ENCODE measurements at places on chromosomes 3 and 15.

- no peak for DNase-seq
Measured at GRCh38 chr15:49223536-49224274, 53.7 kb downstream of the GALK2 start.

- DNase-seq, result no peak
Measured at GRCh38 chr15:101307048-101307896, 12.2 kb upstream of the SNRPA1 start.

GRCh38 chr15:61449186-61449702 is 220.1 kb upstream of the RORA start:
- DNase-seq, result no peak

DNA sequence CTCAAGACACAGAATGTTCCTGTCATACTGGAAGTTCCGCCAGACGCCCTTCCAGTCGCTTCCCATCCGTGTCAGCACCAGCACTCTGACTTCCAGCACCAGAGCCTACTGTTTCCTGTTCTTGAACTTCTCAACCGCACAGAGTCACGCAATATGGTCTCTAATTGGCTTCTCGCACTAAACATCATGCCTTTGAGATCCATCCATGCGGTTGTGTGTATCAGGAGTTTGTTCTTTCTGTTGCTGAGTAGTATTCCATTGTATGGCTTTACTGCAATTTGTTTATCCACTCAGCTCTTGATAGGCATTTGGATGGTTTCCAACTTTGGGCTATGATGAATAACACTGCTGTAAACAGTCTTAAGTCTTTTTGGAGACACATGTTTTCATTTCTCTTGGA is 112.1 kb downstream of the LRRK1 start:
- no peak for DNase-seq

DNA sequence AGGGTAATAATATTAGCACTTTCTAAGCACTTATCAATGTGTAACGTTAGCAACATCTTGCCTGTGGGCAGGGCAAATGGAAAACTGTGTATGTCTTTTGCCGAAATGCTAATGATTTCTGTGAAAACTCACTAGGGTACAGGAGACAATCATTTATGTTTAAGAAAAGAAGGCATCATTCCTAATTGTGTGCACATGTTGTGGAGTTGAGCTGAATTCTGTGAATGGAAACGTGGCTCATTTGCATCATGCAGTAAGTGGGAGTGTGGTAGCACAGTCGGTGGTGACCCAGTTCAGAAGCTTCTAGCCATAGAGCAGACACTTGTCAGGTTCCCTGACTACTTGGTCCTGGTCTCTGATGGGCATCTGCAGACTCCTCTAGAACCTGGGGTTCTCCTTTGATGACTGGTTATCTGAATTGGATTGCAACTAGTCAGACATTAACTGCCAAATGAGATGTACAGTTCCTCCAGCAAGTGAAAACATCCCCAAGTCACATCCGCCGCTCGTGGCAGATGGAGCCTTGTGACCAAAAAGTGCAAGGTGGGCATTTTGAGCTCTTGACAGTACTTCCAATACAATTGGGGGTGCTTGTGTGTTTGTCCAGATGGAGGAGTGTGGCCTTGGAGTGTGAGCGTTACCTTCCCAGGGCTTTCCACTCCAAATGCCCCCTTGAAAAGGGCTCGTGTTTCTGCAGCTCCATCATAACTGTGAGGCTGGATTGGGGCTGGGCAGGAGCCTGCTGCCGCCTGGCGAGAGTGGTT is 21.5 kb downstream of the MRPS25 start:
- DNase-seq, result no peak

GRCh38 chr3:42652611-42653302 is 740 bp upstream of the ZBTB47 start:
- DNase-seq, result no peak

- DNase-seq, result no peak
Measured at GRCh38 chr3:149474250-149474817, at the start of gene TM4SF4. Gene TM4SF4, plus strand, starts transcription at chr3:149474697. Its CDS starts 181 bp downstream, at chr3:149474878.

DNA sequence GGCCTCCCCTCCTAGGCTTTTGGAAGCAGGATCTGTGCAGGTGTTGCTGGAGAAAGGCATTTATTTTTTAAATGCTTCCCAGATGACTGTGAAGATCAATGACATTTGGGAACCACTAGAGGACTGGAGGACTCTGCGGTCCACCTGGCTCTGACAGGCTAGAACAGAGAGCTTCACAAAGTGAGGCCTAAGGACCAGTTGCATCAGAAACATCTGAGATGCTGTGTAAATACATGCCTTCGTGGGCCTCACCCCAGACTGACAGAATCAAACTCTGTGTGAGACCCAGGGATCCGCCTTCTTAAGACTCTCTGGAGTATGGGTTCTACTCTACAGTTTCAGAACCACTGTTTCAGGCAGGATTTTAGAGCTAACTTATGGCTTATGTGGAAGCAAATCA is 105.0 kb upstream of the ICE2 start:
- no peak for DNase-seq

Data from AG09309 (cell line).